Substantia nigra (tissue), 51 donors: ENCODE measurements at places on chromosomes 12 and 14.

- DNase-seq, result no peak
Observed at GRCh38 chr12:25496098-25496587, 56.9 kb downstream of the LMNTD1 start.

DNA sequence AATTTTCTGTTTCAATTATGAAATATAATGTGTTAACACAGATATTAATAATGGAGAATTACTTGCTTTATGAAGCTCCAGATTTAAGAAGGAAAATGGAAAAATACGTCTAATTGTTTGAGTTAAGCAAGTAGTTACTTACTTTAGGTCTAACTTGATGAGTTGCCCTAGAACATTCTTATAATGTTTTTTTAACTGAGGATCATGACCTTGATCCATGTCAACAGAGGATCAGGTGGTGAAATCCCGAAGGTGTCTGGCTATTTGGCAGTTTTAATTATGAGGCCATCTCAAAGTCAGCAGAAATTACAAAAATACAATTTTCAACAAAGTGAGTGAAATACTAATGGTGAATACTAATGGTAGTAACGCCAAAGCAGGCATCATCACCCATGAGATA is 57.0 kb upstream of the REP15 start:
- DNase-seq, result no peak

GRCh38 chr12:15505616-15506015 is 183.3 kb downstream of the PTPRO start:
- DNase-seq, result no peak

DNA sequence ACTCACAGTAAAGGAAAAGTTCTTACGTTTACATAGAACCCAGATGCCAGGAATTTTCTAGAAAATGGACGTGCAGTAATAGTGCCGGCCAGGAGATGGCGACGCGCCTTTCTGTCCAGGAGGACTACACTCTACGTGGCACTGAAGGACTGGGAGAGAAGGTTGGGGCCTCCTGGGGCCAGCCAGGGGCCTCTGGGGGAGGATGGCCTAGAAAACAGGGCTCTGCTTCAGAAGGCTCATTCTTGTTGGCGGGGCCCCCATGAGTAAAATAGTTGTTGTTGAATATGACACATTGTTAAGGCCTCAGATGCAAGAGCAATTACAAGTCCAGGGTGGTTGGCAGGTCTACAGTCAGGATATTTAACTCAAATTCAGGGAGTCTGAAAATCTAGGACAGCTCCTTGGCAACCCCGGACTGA is 120.1 kb upstream of the MAX start:
- peak; percentile 68 for DNase-seq

DNA sequence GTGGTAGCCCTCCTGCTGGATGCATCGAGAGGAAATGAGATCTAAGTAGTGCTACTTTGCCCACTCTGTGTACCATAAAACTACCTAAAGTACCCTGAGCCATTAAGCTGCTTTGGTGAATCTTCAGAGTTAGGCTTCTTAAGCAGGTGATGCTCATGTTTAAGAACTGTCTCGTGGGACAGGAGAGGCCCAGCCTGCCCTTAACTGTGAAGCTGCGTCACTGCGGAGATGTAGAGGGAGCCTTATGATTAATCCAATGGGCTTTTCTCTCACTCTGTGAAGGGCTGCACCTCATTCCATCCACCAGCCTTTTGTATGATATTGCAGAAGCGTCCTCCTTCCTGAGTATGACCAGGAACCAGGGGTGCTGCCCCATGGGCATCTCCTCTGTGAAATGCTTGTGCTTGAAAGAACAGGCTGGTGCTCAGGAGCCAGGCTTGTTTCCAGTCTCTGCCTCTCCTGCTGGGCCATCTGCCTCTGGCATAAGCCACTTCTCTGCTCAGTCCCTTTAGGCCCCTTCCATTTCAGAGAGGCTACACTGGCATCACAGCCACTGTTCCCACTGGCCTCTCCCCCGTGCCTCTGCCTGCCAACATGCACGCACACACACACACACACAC is 6.8 kb upstream of the CCDC177 start:
- DNase-seq, result no peak

DNA sequence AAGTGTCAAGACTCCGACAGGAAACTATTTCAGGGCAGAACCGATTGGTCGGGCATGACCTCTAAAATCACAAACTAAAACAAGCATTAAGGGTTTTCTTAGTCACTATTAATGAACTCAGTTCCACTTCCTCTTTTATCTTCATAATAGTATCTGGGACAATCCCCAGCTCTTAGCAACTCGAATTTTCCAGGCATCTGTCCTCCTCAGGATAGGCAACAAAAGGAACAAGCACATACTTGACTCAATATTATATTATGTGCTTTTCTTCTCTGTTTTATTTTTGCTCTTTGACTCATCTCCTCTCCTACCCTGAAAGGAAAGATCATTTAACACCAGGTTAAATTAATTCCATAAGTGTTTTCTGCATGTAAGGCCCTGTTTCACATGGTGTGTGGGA is 638.3 kb upstream of the TBX3 start:
- DNase-seq, result no peak
